Left ventricle myocardium superior (tissue), 1 donor: ENCODE measurements at places on chromosomes 6 and 20.

DNA sequence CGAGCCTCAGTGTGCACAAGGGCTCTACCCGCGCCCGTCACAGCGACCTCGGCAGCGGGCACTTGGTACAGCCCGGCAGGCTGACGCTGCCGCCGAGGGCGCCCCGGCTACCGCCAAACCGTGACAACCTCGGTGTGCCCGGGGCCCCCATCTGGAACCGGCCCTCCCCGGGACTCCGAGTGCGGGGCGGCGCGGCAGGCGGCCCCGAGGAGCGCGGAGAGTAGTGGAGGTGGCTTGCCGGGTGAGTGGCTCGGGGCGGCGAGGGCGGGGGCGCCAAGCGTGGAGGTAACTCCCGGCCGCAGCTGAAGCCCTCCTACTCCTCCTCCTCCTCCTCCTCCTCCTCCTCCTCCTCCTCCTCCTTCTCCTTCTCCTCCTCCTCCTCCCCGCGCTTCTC is at the start of gene ISM1:
ISM1 (plus strand) TSS at position 371 of the 394 bp plus-strand sequence. CDS start 503 bp downstream, outside the sequence.
- DNase-seq = peak; percentile 27

- DNase-seq = no peak
Measured at GRCh38 chr6:7893342-7893741, 17.2 kb downstream of the TXNDC5 start.

DNA sequence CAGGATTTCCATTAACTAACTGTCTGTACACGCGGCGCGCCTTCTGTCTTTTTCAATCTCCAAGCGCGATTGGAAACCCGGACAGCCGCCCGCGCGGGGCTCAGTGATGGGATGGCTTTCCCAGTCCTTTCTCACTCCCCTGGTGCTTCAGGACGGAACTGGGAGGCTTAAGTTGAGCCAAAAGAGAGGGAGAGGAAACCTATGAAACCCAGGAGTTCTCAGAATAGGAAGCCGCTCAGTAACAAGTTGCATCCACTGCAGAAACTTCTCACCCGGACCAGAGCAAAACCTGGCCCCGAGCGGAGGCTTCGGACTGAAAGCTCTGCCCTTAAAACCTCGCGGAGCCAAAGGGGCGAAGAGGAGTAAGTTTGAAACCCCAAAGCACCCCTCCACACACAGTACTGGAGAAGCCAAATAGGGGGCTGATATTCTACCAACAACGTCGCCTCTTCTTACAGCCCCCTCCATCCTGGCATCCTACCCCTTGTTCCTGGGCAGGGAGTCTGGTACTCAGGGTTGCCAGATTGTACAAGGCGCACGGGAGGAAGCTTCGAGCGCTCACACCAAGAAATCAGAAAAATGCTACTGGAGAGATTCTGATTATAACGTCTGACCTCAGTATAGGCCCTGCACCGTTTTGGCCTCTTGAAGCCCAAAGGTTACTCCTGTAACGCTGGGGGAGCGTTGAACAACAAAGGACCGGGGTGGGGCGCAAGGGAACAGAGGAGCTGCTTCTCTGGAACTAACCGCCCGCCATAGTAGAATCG is 906 bp upstream of the COL12A1 start:
- peak; percentile 50 for DNase-seq

DNA sequence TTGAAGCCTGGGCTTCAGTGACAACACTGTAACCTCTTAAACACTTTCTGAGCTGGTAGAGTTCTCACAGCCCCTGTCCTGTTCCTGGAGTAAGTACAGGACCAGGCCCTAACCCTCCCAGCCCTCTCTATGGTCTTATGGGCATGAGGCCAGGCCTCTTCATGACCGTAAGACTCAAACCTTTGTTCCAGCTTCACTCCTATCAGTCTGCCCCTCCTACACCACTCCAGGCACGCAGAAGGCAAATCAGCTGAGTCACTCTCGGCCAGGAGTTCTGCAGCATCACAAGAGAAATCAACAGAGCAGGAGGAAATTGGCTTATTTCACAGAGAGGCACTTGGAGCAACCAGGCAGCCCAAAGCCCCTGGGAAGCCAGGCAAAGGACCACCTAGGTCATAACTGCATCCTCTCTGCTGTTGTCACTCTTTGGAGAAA is 25.3 kb upstream of the CHD6 start:
- DNase-seq = no peak

GRCh38 chr20:56381501-56381900 is 10.5 kb downstream of the AURKA start:
- no peak for DNase-seq

DNA sequence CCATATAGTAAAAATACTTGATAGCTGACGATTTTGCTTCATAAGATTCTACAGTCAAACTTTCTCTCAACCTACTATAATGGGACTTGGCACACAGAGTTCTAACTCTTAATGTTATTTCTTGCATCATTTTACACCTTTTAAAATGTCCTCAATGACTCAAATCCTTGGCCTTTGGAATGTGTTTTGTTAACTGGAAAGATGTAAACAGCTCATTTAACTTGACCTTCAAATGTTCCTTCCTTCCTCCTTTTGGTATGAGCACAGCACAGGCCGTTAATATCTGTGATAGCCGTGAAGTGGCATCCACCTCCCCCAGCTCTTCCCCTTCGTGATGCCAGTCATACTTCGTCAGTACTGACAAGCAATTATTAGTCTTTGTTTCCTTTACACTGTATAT is 972.0 kb upstream of the CITED2 start:
- DNase-seq = no peak

GRCh38 chr20:62020935-62021701 is 44.6 kb downstream of the TAF4 start:
- peak; percentile 86 for DNase-seq
